ENCODE measurements at places on chromosomes 3 and 15.

DNA sequence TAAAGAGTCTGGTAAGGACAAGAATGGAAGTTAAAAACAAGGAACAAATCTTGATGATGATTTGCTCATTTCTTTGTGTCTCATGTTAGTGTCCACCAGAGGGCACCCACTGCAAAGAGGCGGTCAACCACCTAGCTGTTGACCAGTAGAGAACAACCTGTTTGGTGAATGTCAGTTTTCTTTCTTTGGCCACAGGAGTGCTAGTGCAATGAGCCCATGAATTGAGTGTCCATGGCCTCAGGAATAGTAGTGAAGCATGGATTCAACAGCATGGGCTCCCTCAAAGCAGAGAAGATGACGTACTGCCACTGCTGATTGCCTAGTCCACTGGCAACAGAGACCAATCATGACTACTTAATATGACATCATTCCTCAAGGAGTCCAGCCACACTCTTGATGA lies 10.7 kb upstream of the CNTN6 start:
- DNase-seq: peak; percentile 15

DNA sequence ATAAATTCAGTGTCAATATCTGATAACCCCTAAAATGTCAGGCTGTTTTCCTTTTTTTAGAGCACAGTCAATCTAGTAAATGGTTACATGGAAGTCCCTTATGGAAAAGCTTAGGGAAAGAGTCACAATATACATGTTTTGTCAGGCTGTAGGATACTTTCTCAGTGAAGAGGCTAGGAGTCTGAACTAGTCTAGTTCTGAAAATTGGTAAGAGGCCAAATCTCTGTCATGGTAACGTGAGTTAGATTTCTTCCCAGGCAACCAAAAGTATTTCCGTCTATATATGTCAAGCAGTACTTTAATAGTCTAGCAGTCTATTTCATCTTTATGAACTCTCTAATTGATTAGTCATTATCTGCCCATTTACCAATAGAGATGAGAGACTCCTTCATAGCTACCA lies 215.9 kb upstream of the LRRC3B start:
- DNase-seq: no peak

DNA sequence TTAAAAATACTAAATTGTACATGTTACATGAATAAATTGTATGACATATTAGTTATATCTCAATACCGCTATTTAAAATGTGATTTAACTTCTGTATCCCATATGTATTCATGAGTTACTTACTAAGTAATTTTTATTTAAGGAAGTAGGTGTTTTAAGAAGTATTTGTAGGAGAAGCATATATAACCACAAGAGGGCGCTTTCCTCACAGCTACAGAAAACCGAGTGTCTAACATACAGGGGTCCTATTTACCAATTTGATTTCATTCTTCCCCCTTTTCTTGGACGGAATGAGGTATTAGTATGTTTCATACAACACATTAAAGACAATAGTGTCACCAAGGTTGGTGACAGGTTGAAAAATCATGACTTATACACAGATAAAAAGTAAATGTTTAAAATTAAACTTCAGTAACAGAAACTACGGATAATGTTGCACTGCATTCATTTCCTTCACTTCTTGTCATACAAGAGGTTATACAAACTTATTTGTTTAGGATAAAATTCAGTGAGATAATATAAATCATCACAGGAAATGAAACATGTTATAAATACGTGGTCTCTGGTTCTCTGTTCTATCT lies 253.6 kb downstream of the MAGI1 start:
- peak; percentile 58 for DNase-seq

- DNase-seq: no peak
These were observed 57.8 kb downstream of the EPHB3 start for GRCh38 chr3:184619369-184619768.

DNA sequence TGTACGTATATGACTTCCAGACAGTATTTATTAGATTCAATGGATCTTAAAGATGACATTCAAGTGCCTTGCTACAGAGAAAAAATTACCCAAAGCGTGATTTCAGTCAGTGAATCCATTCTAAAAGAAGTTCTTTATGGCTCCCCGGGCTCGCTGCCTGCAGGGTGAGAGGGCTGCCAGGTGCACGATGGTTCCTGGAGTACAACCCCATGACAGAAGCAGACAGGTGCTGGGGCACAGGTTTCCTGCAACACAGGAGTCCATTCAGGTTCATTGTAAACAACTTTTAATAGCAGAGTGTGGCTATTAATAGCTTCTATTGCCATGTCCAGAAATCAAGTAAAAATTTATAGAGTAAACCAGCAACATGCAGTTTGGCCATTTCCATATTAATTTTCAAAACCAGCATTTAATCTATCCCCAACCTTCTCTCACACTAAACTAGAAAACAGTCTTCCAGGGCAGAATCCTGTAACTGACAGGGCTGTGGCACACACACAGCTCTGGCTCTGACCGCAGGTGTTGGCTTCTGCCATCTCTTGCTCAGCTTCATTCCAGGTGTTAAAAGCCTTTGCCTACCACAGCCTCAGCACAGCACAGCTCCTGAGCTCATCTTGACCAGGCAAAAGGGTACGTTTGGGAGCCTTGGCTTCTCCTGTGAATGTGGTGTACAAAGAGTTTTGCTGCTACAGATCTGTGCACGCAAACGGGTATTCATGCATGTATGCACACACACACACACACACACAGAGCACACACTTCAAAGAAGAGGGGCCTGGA lies 185.9 kb downstream of the MEX3B start:
- DNase-seq: no peak

- DNase-seq: no peak
These were observed 19.2 kb downstream of the LHFPL4 start for GRCh38 chr3:9534429-9534828.

DNA sequence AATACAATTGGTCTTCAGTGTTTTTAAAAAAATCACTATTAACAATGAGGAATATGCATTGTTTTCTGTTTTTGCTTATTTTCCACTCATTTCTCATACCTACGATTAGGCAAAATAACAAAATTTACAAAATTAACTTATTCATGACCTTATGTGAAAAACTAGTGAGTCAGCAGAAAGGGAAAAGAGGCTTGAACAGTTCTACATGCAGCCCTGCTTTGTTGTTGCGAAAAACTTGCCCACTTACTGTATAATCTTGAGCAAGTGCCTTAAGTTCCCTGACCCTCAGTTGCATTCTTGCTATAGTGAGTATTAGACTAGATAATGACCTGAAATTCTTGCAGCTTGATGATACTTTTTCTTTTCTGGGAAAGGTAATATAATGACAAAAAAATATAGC lies 551.1 kb upstream of the BCHE start:
- no peak for DNase-seq

GRCh38 chr15:70863450-70864218 lies 9.7 kb upstream of the LARP6 start:
- DNase-seq: peak; percentile 84

DNA sequence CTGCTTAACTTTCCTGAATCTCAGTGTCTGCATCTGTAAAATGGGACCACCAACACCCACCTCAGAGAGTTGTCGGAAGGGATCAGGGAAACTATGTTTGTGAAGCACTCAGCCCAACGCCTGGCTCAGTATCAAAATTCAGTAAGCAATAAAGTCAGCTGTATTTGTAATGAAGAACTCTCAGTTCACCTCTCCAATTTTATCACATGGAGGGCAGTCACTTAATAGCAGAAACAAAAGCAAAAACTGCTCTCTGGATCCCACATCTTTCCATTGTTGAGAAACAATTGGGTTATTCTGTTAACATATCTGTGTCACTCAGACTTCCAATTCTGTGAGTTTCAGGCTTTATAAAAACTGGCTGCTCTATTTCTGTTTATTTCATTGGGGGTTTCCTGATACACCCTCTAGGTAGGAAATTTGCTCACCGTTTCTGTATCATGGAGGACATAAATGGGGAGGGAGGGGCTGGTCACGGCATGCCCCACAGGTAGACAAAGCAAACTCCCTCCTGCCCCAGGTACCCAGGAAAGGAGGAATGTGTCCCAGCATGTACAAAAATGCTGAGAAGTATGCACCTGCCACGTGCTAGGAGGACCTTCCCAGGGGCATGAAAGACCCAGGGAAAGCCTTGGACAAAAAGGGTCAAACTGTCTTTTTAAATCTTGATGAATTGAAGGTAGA lies 81.4 kb upstream of the LMOD3 start:
- DNase-seq: no peak

DNA sequence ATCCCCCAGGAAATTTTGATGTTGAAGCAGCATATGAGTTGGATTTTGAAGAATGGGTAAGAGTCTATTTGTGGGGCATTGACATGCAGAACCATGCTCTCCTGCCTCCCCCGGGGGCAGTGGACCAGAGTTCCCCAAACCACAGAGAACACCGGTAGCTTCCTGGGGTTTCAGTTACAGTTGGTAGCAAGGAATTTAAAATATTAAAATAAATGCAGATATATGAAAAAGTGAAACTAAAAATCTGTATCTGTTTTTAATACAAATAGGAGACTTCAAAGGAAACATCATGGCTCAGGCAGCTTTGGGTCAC lies 37.4 kb downstream of the SLC9A9 start:
- DNase-seq: no peak

DNA sequence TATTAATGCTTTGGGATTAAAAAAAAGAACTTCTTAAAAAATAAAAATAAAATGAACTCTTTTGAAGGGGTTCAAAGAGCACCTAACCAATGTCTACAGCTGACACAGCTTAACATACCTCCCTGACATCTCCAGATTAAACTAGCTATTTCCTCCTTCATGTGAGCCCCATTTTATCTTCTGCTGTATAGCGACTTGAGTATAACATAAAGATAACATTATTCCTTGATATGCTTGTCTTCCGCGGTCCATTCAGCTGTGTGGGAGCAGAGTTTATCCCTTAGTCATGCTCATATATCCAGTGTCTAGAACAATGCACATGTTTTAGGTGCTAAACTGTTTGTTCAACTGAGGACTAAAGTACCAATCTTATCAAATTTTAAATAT lies 7.8 kb upstream of the CHRM5 start:
- no peak for DNase-seq

GRCh38 chr3:94453864-94454263 lies 391.0 kb downstream of the NSUN3 start:
- DNase-seq: no peak

DNA sequence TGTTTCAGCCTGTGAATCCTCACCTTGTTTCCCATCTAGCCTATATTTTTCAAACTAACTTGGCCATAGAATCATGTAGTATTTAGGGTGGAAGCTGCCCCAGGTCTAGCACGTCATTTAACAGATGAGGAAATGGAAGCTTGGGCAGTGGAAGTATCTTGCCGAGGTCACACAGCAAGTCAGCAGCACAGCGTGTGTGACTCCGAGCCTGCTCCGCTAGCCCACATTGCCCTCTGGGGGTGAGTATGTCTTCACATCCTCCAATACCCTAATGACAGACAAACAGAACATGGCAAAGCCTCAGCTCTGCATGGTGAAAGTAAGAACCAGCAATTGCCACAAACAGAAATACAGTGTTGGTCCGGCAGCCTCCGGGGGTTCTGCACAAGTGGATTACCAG lies 2.2 kb upstream of the CCR5 start:
- no peak for DNase-seq

DNA sequence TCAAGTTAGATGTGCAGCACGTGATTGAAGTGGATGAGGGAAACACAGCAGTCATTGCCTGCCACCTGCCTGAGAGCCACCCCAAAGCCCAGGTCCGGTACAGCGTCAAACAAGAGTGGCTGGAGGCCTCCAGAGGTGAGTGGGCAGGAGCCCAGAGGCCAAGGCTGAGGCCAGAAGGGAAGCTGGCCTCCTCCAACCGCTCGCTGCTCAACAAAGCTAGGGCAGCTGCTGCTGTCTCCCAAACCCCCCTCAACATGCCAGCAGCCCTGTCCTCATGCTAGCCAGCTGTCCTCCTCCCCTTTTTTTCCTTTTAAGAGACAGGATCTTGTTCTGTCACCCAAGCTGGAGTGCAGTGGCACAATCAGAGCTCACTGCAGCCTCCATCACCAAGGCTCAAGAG lies 57.0 kb downstream of the BOC start:
- DNase-seq: no peak

GRCh38 chr15:62231856-62232255 lies 66.8 kb upstream of the C2CD4B start:
- DNase-seq: no peak

GRCh38 chr3:156760333-156760732 lies 65.8 kb upstream of the LEKR1 start:
- no peak for DNase-seq

DNA sequence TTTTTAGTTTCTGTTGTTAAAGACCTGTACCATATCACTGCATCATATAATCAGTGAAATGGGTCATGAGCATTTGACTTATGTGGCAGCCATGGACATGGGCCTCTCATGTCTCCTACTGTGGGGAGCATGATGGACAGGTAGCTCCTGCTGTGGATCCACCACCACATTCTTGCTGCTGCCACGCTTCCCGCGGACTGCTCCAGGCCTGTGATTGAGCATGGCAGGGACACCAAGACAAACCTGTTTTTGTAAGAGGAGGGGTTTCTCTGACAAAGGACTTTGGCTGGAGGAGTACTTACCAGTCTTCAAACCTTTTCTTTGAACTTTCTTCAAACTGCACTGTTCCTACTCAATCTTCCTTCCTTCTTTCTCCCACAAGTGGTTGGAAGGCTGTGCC lies 17.9 kb upstream of the P2RY14 start:
- no peak for DNase-seq

DNA sequence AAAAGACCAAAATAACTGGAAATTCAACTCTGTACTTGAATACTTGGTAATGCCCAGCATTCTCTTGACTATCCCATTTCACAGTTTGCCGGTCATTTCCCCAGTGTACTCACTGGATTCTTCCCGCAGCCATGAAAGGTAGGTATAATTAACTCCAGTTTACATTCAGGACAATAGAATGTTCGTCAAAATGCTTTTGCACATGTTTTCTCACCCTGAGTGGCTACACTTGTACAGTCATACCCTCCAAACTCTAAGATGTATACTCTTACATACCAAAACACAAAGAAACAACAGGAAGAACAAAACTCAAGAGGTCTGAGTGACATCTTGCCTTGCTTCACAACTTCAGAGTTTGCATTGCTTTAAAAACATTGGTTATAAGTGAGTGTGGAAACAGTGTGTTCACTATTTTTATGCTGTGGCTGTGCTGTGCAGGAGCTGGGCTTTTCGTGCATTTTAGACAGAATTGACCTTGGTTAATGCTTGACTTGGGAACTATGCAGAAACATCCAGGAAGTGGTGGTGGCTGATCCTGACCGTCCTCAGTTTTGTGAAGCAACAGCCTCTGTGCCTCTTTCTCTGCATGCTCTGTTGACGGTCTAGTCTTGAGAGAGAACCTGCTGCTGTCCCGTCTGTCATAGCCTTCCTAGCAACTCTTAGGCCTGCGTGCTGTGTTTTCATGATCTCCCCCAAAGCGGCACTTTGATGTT lies 90.5 kb downstream of the IGF1R start:
- DNase-seq: no peak
